ENCODE measurements at places on chromosomes 5 and 9.

GRCh38 chr5:76617229-76617628, 6.0 kb downstream of the F2RL2 start:
- no peak for DNase-seq

DNA sequence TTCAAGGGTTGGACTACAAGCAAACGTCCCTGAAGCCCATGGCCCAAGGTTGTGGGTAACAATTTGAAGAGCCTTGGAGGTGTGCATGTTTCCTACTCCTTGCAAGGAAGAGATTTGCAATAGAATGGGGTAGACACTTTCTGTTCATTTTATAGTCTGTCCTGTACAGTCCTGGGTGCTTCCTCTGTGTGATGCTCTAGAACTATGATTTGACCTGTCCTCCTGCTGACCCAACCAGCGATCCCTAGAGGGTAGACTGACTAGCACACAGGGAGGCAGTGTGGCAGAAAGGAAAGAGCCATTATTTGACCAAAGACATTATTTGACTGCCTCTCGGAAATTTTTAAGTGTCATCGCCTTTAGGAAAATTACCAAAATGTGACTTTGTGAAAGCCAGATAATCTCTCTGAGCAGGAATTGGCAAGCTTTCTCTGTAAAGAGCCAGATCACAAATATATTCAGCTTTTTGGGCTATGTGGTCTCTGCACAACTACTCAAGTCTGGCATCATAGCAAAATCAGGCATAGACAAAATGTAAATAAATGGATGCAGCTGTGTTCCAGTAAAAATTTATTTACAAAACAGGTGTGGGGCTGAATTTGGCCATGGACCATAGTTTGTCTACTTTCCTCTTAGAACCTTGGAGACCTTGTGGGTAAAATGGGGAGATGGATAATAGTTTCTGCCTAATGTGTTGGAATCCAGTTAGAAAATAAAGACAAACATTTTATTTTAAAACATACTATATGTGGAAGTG, 106.8 kb downstream of the DMRT2 start:
- DNase-seq: no peak

- DNase-seq: no peak
These were observed 604.1 kb downstream of the TAF11L14 start for GRCh38 chr5:18238321-18238720.

- peak; percentile 46 for DNase-seq
These were observed 23.4 kb downstream of the DMRTA1 start for GRCh38 chr9:22469928-22470544.

GRCh38 chr5:103021314-103021713, 98.6 kb downstream of the GIN1 start:
- DNase-seq: no peak

GRCh38 chr9:9847750-9848149, 765.1 kb downstream of the PTPRD start:
- DNase-seq: no peak

DNA sequence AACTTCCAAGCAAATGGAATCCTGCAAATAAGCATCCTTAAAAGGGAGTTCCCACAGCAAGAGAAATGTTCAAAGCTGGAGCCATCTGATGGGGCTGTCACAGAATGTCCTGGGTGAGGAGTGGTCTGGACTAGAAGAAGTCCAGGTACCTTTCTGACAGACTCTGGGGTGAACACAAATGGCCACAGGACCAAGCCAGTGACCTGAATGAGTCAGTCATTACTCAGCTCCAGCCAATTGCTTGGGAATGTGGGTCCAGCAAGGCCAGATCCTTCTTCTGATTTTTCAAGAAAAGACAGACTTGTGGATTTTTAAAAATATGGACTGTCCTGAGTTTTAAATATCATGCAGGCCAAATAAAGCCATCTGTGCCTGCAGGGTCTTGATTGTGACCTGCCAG, 30.1 kb downstream of the GALNT10 start:
- no peak for DNase-seq

GRCh38 chr5:145408048-145408341, 427.1 kb downstream of the PRELID2 start:
- DNase-seq: no peak

- DNase-seq: no peak
These were observed 478.6 kb upstream of the C9orf72 start for GRCh38 chr9:28051559-28052503.

DNA sequence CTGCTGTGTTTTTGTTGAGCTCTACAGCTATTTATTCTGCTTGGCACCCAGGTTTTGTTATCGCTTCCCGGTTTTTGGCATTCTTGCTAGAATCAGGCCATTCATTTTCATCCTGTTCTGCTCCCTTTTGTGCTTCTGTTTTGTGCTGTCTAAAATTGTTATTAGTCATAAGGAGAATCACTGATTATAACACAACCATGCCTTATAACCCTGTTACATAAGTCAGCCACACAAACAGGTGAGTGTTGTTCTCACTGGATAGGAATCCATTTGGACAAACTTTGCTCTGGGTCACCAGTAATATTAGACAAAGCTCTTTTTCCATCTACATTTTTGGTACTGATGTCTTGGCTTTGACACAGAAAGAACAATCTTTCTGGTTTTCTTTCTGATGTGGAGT, 622.8 kb downstream of the PSAT1 start:
- no peak for DNase-seq

- peak; percentile 10 for DNase-seq
These were observed 21.1 kb downstream of the RGMB start for GRCh38 chr5:98794414-98795080.

- DNase-seq: no peak
These were observed 237.1 kb downstream of the CACNA1B start for GRCh38 chr9:138114501-138115245.

- DNase-seq: no peak
These were observed 150.8 kb downstream of the MTRR start for GRCh38 chr5:8019719-8020218.

All from NCI-H1105 treated with DMSO at 0.1 percent for 48 hours (cell line).